ENCODE measurements at places on chromosomes 3 and 15.

DNA sequence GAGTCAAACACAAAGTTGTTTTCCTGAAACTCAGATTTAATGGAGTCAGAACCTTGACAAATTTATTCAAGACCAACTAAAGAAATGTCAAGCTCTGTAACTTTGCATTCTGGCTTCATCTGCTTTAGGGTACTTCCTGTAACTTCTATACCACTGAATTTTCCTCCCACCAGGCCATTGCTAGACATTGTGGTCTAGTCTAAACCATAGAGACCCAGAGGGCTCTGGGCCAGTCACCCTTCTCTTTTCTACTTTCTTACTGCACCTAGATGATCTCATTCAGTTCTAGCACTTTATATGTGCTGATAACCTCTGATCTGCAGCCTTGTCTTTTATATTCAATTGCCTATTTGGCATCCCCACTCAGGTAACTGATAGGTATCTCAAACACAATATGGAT lies 2.8 kb upstream of the OR5K1 start:
- no peak for DNase-seq

GRCh38 chr3:8756671-8757070 lies 12.7 kb downstream of the OXTR start:
- no peak for DNase-seq

DNA sequence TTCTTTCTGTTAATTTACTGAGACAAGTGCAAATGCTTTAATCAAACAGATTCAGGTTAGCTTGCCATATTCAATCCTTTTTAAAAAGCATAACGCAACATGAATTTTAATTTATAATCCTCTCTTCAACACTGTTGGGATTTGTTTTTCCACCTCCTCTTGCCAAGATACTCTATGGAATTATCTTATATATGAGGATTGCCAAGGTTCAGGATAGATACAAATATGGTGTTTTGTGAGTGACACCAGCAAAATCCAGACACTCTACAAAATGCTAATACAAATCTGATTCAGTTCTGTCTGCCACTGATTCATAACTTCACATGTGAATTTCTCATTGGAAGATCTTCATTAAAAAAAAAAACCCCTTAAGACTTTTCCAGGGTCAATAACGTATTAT lies 104.8 kb downstream of the FBN1 start:
- no peak for DNase-seq

DNA sequence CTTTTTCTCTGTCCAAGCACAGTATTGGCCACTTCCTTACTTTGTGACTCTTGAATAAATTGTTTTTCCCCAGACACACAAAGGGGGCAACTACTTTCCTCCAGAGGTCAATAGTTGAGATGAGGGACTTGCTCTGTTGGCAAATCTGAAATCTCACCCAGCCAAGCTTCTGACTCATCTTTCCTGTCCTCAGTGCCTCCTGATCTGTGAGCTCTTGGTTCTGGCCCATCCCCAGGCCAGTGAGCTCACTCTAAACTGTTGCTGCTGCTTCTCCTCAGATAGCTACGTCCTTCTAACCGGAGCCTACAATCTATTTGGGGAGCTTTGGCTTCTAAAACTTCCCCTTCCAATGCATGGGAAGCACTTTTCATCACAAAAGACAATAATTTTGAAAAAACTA lies 50.0 kb upstream of the NMD3 start:
- DNase-seq = no peak

DNA sequence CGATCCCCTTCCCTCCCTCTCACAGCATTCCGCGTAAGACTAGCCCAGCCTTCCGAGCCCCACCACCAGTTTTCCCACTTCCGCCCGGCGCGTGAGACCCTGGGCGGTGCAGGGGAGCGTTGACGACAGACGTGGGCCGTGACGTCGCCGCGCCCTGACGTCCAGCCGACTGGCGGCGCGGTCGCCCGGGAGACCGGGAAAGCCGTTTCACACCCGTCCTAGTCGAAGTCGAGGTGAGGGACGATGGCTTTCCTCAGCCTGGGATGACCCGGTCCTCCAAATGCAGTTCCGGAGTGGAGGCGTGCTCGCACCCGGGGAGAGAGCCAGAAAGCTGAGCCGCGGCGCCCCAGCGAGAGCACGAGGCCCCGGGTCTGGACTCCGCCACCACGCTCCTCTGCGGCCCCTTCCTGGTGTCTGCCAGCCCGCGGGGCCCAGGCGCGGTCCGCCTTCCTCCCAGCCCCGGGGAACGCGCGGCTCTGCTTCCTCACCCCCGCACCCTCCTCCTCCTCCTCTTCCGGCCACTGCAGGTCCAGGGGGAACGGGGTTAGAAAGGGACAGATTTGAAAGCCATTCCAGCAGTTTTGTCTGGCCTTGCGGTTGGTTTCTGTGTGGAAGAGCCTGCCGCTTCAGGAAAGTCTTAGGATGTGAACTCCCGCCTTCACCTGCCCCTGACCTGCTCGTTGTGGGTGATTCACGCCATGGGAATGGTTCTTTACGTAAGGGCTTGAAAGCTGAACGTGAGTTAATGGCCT lies at the start of gene LEKR1:
Gene LEKR1, plus strand, starts transcription at position 210 of the 752 bp plus-strand sequence. CDS start 2,977 bp downstream, outside the sequence.
- peak; percentile 67 for DNase-seq

DNA sequence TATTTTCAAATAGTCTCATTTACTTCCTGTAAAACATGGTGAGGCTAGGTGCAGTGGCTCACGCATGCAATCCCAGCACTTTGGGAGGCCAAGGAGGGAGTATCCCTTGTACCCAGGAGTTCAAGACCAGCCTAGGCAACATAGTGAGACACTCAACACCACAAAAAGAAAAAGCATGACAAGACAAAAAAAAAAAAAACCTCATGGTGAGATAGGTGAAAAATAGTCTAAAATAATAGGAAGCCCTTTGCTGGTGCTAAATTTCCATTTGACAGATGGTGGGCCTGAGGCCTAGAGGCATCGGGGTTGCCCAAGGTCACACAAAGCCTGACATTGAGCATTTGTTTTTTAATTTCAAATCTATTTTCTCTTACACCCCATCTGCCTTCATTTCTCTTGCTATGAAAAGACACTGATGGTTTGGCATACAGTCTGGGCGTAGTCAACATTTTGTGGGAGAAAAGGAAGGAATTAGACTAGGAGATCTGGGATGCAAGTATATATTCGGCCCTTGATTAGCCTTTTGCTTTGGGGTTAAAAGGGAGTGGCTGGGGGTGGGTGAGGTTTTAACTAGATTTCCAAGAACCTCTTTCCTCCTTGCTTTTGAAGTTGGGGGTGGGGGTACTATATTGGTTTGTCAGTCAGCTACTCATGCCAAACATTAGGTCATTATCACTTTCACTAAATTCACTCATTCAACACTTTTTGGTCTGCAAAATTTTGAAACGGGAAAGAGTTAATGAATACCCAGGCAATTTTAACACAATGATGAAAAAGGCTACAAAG lies 11.3 kb downstream of the RAB8B start:
- no peak for DNase-seq

GRCh38 chr15:34607832-34608231 lies 24.4 kb upstream of the GOLGA8B start:
- no peak for DNase-seq

GRCh38 chr15:82803793-82804574 lies 1.9 kb downstream of the FSD2 start:
- DNase-seq = no peak

GRCh38 chr3:9207116-9207763 lies 42.2 kb downstream of the SRGAP3 start:
- no peak for DNase-seq

DNA sequence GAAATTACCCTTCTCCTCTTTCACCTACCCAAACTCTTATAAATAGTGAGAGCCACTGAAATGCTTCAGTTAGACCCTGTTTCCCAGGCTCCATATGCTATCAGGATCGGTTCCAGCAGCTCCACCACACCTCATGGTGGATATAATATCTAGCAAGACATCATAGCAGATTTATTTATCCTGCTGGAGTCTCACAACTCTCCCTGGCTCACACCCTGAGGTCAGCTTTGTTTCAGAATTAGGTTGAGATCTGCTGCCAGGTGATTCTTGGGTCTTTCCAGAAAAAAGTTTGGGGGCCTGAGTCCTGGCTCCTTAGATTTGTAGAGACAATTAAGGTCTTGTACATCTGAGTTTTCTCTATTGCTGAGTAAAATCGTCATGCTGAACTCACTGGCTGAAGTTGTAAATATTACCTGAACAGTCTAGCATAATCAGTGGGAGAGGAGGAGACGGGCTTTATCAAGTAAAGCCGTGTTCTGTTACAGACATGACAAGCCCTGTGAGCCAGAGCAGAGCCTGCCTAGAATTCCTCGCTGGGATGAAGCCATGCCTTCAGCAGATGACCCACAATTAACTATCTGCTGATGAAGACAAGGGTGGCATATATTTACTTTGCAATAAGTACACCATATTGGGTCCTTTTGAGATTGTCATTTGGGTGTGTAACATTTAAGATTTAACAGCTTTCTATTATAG lies 131.6 kb downstream of the STAC start:
- no peak for DNase-seq

GRCh38 chr3:104947943-104948342 lies 418.8 kb upstream of the ALCAM start:
- DNase-seq = no peak

DNA sequence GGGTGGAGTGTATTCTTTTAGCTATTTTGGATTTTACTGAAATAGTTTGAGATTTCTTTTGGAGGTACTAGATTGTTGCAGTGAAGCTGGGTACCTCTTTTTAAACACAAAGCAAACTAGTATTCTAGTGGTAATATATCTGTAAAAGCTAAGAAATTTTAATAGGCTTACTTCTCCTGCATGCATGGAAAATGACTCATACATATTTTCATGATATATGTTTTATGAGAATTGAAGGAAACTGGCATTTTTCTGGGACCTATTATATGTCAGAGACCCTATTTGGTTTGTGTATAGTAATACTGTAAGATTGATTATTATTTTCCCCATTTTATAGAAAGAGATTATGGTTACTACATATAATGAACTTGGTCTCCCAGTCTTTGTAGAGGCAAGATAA lies 851.0 kb downstream of the DIPK2A start:
- no peak for DNase-seq

GRCh38 chr15:41183581-41183980 lies 47.0 kb downstream of the EXD1 start:
- no peak for DNase-seq

DNA sequence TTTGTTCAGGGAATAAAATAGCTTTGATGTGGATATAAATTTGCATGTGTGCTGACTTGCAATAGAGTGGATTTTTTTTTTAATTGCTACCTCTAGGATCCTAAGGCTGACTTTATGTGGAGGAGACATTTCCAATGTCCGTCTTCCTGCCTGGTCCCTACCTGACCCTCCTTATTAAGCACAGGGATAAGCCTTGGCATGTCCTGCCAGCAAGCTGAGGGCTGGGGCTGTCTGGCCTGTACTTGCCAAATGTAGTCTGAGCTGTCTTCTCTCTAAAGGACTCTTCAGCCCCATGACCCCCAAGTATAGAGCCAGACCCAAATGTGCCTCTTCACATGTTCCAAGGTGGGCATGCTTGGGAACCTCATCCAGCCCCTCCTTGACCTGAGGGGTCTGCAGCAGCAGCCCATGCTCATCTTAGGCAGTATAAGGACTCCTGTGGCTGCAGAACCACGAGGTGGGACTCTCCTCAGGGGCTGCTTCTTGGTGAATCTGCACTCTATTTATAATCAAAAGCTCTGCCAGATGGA lies 88.8 kb downstream of the CACNA1D start:
- DNase-seq = no peak

GRCh38 chr3:47613722-47614121 lies 35.1 kb upstream of the CSPG5 start:
- no peak for DNase-seq

DNA sequence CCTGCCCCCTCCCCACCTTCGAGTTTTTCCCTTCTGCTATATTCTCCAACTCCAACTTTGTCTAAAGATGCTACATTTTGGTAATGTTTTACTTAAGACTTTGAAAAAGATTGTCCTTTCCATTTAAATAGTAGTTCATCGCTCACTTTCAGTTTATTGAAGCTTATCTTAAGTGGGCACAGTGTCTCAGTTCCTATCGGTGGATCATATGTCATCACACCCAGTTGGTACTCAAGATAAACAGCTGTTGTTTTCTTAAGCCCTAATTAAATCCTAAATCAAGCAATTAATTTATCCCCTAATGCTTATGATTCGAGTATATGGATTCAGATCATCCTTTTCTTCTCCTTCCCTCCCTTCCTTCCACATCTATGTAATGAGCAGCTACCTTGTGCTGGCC lies 210.7 kb downstream of the TLE3 start:
- no peak for DNase-seq

- no peak for DNase-seq
Measured at GRCh38 chr3:128256131-128256530, 102.8 kb downstream of the EEFSEC start.

- DNase-seq = no peak
Measured at GRCh38 chr3:59559721-59560435, 510.1 kb upstream of the CFAP20DC start.

GRCh38 chr3:44968447-44968858 lies 7.5 kb downstream of the ZDHHC3 start:
- DNase-seq = no peak

GRCh38 chr15:82808634-82809041 lies 790 bp upstream of the WHAMM start:
- no peak for DNase-seq

- peak; percentile 30 for DNase-seq
Measured at GRCh38 chr3:149291178-149291577, 42.3 kb downstream of the TM4SF18 start.

DNA sequence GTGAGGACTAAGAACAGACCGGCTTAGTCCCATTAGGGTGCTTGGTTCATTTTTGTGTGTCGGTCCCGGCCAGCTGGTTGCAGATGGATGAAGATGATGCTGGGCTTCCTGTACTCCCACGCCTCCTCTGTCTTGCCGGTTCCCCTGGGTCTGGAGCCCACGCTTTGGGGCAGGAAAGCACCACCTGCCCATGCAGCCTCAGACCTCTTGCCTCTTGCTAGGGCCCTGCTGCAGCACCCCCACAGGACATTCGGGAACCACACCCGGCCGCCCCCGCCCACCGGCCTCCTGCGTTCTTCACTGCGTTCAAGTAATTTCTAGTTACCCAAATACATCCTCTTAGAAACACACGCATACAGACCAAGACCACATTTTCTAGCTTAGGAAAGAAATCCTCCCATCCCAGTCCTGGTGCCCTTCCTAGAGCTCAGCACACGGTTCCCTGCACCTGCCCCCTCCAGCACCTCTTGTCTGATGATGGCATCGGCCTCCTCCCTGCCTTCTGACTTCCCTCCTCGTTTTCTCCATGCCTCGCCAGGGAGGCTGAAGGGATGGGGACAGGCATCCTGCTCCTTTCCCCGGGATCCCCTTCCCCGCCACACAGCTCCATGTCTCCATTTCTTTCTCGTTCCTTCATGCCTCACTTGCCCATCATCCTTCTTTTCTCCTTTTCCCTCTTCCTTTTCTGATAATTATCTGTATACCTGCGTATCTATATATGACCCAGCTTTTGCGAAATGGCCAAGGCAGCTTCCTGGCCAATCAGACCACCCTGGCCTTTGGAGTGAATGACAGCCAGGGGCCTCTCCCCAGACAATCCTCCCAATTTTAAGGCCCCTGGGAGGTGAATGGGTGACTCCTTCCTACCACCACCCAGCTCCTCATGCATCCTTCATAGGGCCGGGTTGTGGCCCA lies 30.9 kb downstream of the FAM3D start:
- DNase-seq = no peak

GRCh38 chr3:23567917-23568316 lies 237.8 kb upstream of the UBE2E1 start:
- no peak for DNase-seq
